ENCODE measurements at places on chromosomes 1 and 21.

DNA sequence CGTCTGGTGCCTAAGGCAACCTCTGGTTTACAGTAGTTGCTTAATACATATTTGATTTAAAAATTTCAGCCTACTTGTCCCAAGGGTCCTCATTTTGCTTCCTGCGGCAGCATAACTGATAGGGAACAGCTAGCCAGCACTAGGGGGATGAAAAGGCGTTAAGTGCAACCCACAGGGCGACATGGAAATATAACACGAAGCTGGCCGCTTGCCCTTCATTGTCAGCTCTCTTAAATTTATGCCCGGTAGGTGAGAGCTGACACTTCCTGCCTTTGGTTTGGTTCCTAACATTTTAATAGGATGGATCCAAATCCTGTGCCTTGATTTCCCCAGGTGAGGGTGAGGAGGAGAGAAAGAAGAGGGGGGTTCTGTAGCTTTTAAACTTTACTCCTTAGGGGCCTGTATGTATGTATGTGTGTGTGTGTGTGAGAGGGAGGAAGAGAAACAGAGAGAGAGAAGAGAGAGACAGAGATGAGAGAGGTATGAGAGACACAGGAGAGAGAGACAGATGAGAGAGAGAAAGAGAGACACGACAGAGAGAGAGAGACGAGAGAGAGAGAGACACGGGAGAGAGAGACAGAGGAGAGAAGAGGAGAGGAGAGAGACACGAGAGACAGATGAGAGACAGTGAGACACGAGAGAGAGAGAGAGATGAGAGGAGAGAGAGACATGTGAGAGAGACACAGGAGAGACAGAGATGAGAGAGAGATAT lies 938 bp upstream of the ACTN2 start:
- no peak for DNase-seq

GRCh38 chr1:41419584-41420295 lies 58.5 kb downstream of the FOXO6 start:
- DNase-seq: no peak

DNA sequence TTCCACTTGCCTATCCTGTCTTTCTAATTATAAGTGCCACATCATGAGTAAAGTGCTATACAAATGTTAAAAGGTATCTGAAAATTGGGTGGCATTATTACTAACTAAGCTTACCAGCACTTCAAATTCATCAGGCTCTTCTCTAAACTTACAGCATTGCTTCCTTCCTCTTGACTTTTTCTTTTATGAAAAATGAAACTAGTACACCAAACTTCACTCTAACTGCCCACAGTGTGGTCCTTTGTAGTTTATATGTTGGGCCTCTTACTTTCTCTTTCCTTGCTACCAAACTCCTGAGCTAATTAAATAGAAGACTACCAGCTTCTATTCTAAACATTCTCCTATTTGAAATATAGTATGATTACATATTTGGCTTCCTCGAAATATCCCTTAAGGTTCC lies 81.8 kb downstream of the NOTCH2 start:
- no peak for DNase-seq

GRCh38 chr1:97270508-97271307 lies 549.1 kb downstream of the PTBP2 start:
- no peak for DNase-seq

DNA sequence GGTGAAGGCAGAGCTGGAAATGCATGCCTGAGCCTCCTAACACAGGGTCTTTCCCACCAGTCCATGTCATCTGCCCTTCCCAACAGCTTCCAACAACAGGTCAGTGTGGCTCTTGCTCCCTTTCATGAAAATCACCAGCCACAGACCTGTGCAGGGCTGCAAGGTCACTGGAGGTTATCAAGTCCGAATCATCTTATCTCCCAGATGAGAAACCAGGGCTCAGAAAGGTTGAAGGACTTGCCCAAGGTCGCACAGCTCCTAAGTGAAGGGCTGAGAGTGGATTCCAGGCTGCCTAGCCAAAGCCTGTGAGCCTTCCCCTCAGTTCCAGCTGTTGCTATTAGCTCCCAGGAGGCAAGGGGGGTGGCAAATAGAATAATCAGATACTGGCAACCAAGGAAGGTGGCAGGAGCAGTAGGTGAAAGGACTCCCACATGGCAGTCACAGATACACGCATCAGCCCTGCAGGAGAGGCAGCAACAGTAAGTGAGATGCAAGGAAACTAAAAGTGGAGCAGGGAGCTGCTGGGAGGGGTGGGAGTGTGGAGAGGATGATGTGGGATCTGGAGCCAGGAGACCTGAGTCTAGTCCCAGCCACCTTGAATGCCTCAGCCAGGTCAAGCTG lies 74.2 kb downstream of the SSBP3 start:
- no peak for DNase-seq

- no peak for DNase-seq
Observed at GRCh38 chr21:38590449-38591217, 92.4 kb upstream of the ERG start.

GRCh38 chr1:19817160-19817559 lies 2.1 kb upstream of the RNF186 start:
- DNase-seq: no peak

- DNase-seq: no peak
Observed at GRCh38 chr1:228684607-228685006, 50.7 kb upstream of the RHOU start.

GRCh38 chr1:44089371-44090048 lies 29.1 kb upstream of the KLF17 start:
- DNase-seq: no peak

GRCh38 chr1:100883963-100884362 lies 10.7 kb downstream of the EXTL2 start:
- no peak for DNase-seq

DNA sequence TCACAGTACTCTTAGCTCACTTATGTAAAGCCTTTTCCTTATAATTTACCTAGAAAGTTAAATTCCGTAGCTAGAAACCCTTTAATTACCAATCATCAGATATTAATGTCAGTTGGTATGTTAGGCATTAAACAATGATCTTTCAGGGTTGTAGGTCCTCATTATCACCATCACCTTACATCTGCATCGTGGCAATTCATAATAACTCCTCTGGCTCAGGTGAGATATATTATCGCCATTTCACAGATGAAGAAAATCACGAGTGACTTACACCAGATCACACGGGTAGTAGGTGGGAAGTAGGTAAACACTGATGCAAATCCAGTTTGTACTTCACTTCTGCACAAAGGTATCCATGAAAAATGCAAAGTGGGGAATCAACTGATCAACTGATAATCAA lies 639 bp downstream of the NUP133 start:
- DNase-seq: no peak

- no peak for DNase-seq
Observed at GRCh38 chr1:94562519-94563260, 21.1 kb upstream of the F3 start.

- DNase-seq: peak; percentile 34
Observed at GRCh38 chr1:56573311-56573710, 6.1 kb downstream of the PLPP3 start.

DNA sequence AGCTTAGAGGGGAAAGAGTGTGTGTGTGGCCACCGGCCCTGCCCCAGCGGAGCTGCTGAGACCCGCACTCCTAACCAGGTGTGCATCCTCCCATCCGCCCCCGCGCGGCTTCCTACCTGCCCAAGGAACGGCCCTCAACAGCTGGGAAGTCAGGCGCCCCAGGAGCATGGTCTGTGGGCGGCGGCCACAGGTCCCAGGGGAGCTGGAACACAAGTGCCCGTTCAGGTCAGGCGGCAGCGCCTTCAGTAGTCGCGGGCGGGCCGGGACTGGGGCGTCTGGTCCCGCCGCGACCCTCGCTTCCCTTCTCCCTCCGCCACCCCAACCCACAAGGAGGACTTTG lies 448 bp downstream of the AURKAIP1 start:
- no peak for DNase-seq

DNA sequence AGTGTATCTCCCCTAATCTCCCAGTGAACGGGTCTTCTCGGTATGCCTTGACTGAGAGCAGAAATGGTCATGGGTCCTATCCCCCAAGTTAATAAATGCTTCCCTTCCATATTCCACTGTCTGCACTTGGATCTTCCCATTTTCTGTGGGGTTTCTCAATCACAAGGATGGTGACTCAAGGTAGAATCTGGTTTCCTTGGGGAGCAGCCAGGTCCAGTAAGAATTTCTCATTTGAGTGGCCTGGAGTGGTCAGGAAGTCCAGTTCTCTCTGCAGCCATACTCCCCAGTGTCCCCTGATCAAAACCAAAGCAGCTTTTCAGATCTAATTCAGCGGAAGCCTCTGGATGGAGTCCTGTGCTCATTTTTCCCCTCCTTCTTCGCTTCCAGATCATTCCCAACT lies 14.8 kb upstream of the SLC27A3 start:
- DNase-seq: no peak

DNA sequence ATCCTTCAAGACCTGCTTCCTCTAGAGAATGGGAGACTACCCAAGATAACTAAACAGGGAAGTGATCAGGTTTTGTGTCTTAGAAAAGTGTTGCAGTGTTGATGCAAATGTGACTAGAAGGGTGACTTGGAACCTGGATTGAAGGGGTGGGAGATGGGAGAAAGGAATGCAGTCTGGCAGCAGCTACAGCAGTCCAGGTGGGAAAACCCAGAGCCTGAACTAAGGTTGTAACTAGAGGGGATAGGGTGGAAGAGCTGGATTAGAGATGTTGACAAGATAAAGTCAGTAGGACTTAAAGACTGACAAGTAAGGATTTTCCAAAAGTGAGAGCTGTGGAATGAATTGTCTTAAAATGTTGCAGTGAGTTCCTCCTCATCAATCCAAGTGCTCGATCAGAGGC lies 7.1 kb upstream of the SHISA4 start:
- no peak for DNase-seq

- DNase-seq: no peak
Observed at GRCh38 chr1:208098773-208099172, 145.4 kb downstream of the PLXNA2 start.

DNA sequence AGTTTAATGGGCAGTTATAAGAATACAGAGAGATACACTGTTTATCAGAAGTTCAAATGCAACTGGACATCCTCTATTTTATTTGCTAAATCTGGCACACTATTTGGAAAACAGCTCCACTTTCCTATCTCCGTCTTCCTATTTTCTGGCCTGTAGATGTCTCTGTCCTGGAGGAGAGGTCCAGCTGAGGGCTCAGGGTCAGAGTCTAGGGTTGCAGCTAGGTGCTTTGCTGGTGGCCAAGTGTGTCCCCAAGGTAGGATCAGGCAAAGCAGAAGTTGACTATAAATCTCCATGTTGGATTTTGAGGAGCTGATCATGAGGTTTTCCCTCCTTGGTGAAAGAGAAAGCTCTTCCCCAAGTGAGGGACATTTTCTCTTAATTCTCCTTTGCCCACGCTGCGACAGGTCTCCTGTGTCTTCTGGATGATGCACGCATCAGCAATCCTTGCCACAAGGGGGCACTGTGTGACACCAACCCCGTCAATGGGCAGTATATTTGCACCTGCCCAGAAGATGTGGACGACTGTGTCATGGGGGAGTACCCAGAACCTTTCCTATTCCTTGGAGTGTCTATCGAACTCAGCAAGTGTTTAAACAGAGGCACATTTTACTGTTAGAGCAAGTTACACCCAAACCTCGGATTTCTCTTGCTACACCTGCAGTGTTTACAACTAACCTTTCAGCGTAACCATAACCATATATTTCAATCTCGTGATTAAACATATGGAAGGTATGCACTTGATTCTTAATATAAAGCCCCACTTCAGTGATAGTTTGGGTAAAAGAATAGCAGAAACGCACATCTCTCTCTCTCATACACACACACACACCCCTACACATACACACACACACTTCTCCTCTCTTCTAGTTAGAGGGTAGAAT lies 10.2 kb downstream of the ADAM30 start:
- peak; percentile 59 for DNase-seq

- DNase-seq: no peak
Observed at GRCh38 chr1:14572861-14573260, 25.6 kb upstream of the KAZN start.

DNA sequence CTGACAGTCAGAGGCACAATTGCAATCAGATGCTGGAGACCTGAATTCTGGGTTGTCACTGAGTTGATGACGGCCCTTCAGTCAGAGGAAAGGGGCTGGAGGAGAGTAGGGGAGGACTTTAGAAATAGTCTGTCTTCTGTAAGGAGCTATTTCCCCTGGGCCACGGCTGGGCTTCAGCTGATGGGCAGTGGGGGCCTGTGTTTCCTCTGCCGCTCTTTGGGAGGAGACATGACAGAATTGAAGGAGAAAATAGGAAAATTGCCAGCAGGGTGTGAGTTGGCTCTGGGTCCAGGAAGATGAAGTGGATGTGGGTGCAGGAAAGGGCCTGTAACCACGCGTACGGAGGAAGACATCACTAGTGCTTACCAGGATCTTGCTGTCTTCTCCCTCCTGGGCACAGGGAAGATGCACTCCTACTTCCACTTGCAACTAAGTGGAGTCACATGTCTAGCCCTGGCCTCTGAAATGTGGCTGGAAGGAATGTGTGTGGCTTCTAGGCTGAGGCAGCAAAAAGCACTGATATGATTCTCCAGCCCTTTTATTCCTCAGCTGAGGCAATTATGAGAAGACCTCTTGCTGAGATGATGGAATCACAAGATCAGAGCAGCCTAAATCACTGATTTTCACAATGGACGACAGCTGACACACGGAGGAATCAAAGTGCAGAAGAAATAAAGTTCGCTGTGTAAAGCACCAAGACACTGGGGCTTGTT lies 250.0 kb downstream of the GRIK3 start:
- no peak for DNase-seq

- no peak for DNase-seq
Observed at GRCh38 chr1:51622455-51622913, 5.6 kb downstream of the OSBPL9 start.

GRCh38 chr1:17572264-17572985 lies 32.9 kb downstream of the ARHGEF10L start:
- no peak for DNase-seq

GRCh38 chr1:30733493-30733892 lies 10.1 kb upstream of the MATN1 start:
- no peak for DNase-seq

DNA sequence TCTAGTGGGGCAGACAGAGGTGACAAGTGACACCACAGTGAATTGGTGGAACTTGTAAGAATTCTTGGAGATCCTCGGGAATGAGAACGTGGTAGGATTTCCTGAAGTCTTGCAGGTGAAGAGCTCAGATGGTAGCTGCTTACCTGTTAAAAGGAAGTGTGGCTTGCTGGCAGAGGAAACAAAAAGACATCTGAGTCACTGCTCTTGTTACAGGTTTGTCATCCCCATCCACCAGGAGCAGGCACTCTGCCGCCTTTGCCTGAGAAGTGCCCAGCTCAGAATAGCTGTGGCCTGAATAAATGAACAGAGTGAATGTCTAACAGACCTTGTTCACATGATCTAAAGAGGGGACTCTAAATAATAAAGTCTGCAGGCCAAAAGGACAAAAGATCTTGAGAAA lies 12.3 kb upstream of the ZSCAN20 start:
- no peak for DNase-seq
